ENCODE measurements at places on chromosomes 3 and 15.

GRCh38 chr3:48280881-48281280, 40.0 kb downstream of the ZNF589 start:
- DNase-seq, result no peak

- peak; percentile 95 for DNase-seq
Measured at GRCh38 chr3:127750226-127751031, 71.9 kb downstream of the MGLL start.

DNA sequence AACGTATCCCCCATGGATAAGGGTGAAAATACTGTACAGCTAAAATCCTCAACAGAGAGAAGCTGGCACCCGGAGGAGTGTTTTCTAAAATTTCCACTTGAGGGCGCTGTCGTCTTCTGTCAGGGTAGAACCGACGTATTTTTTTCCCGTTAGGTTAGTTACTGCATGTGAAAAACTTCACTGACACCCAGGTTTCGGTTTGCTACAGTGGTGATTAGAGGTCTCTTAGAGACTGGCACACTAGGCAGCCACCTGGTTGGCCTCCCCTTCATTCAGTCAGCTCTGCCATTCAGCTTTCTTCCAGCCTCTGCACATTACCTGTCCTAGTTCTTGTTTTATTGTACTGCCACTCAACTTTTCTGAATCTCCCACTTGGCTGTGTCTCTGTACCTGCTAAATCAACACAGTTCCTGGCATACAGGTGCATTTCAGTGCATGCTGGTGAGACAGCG, 18.4 kb downstream of the CCK start:
- DNase-seq, result peak; percentile 78

- DNase-seq, result peak; percentile 41
Measured at GRCh38 chr3:152738656-152739055, 96.3 kb upstream of the P2RY1 start.

GRCh38 chr3:40593351-40593750, 68.6 kb downstream of the ZNF621 start:
- no peak for DNase-seq

GRCh38 chr3:184491011-184491576, 70.5 kb upstream of the EPHB3 start:
- no peak for DNase-seq

DNA sequence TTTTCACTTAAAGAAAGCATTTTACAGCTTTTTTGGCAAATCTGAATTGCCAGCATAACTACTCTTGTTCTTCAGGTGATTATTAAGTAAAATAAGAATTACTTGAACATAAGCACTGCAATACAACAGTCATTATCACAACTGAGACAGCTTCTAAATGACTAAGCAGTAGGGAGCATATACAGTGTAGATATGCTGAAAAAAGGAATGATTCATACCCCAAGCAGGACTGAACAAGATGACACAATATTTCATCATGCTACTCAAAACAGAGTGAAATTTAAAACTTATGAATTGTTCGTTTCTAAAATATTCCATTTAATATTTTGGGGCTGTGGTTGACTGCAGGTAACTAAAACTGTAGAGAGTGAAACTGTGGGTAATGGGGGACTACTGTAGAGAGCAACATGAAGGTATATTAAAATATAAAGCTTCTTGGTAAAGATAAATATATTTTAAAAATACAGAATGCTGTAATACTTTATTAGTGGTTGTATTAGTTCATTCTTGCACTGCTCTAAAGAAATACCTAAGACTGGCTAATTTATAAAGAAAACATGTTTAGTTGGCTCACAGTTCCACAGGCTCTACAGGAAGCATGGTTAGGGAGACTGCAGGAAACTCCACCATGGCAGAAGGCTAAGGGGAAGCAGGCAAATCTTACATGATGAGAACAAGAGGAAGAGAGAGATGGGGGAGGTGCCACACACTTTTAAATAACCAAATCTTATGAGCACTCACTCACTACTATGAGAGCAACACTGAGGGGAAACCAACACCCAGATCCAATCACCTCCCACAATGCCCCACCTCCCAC, 84.8 kb downstream of the DCLK3 start:
- DNase-seq, result no peak

- no peak for DNase-seq
Measured at GRCh38 chr3:60651799-60652198, 599.5 kb downstream of the FHIT start.

GRCh38 chr3:17583530-17583929, 158.9 kb downstream of the TBC1D5 start:
- DNase-seq, result no peak

DNA sequence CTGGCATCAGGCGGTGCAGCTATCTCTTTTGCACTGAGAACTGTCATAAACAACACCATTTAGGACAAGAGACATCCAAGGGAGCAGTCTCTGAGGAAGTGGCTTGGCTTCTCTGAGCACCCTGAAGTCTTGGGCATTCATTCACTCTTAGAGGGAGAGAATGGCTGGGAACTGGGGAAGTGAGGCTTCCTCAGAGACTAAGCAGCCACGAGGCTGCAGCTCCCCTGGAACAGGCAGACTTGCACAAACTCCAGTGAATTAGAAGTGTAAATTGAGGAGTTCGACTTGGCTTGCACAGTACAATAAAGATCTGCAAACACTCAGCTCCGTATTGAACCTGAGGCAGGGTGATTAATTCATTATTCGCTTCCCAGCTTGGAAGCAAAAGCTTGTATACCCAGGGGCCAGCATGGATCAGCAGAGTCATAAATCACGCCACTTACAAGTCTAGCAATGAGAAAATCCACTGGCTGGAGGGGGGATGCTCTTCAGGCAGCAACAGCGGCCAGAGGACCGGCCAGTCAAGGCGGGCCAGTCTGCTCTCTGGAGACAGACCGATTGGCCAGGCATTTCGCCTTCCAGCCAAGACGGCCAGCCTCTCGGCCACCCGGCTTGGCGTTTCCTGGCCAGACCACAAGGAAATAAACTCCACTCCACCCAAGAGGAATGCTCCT, 118.8 kb upstream of the ADPGK start:
- DNase-seq, result no peak

GRCh38 chr3:9100513-9100894, 137.2 kb upstream of the RAD18 start:
- DNase-seq, result no peak

- DNase-seq, result no peak
Measured at GRCh38 chr15:36877294-36877693, 223.1 kb downstream of the MEIS2 start.

DNA sequence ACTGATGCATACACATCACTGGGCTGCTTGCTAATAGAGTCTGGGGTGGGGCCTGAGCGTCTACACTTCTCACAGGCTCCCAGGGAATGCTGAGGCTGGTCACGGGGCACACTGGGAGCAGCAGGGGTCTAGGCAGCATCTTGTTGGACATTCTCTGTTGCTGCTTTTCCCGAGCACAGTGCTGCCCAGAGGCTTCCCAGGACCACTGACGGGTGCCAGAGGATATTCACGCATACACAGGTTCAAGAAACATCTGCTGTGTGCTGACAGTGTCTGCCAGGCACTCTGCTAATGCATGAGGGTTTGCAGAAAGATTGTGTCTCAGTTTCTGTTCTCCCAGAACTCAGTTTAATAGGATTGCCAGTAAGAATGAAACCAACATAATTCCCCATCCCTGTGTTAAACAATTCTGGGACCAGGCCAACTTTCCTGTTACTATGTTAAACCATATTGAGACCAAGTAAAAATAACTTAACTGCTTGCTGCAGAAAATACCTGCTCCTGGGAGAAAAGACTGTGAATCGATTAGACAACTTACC, 23.9 kb upstream of the BCL2L10 start:
- DNase-seq, result no peak
